Activated CD4-positive, alpha-beta T cell treated with anti-CD3 and anti-CD28 coated beads, Interleukin-2, amount 50 U/mL, for 4 hours (primary cell): ENCODE measurements at places on chromosomes 5 and 9.

DNA sequence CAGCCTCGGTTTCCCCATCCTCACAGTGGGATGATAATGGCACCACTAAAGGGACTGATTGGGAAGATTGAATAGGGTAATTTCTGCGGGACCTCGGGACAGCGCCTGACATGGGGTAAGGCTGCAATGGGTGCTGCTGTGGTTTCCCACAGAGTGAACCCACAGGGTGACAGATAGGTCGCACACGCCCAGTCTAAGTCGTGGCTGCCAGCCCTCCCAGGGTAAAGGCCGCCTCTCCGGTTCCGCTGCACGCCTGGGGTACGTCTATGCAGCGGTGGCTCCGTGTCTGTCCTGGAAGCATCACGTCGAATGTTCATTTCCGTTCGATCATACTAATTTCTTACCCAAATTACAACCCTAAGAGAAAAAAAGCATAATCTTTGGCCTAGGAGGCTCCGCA lies 631 bp downstream of the CFAP77 start:
- DNase-seq: no peak

DNA sequence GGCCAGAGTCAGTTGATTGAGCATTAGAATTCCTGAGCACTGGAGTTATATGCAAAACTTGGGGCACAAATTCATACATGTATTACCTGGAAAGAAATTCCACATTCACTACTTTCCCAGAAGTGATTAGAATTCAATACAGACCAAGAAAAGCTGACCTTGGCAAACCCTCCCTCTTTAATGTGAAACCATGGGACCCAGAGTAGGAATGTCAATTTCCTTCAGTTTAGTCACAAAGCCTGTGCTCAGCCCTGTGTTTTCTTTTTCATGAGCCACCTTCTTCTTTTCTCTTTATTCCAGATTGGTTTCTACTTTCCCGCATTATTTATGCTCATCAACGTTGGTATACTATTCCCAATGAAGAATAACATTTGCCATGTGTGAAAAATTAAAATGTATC lies 420.2 kb downstream of the CDH12 start:
- DNase-seq: no peak

GRCh38 chr5:126031989-126032716 lies 391.1 kb upstream of the GRAMD2B start:
- no peak for DNase-seq

DNA sequence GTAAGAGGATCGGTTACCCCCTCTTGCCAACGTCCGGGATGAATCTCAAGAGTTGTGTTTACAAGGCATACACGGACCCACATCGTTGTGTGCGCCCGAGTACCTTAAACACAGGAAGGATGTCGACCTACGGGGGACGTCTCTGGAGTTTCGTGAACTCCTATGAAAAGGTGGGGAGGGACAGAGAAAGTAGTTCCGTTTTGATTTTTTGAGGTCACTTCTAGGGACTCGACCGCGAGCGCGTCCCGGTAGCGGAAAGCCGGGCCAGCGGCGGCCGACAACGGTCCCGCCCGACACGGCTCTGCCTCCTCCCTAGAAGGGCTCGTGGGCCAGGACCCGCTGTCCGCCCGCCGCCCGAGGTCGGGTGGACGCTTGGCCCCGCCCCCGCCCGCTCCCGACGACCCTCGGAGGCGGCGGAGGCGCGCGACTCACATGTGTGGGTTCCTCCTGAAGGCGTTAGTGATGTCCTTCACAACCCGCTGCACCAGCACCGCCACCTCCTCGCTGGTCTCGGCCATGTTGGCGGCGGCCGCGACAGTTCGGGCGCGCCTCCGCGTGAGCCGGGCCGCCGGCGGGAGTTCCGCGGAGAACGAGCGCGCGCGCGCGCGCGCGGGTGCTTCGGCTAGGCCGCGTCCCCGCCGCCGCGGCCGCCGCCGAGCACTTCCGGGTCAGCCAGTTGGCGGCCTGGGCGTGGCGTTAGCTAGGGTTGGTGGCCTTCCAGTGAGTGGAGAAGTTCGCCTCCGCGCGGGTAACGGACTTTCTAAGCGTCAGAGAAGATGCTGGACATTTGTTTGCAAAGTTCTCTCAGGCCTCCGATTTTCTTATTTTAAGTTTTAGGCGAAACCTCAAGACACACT lies at the start of gene PTAR1:
PTAR1 (minus strand) TSS at position 591 of the 857 bp plus-strand sequence; CDS start at position 518, 73 bp downstream.
- DNase-seq: peak; percentile 87

DNA sequence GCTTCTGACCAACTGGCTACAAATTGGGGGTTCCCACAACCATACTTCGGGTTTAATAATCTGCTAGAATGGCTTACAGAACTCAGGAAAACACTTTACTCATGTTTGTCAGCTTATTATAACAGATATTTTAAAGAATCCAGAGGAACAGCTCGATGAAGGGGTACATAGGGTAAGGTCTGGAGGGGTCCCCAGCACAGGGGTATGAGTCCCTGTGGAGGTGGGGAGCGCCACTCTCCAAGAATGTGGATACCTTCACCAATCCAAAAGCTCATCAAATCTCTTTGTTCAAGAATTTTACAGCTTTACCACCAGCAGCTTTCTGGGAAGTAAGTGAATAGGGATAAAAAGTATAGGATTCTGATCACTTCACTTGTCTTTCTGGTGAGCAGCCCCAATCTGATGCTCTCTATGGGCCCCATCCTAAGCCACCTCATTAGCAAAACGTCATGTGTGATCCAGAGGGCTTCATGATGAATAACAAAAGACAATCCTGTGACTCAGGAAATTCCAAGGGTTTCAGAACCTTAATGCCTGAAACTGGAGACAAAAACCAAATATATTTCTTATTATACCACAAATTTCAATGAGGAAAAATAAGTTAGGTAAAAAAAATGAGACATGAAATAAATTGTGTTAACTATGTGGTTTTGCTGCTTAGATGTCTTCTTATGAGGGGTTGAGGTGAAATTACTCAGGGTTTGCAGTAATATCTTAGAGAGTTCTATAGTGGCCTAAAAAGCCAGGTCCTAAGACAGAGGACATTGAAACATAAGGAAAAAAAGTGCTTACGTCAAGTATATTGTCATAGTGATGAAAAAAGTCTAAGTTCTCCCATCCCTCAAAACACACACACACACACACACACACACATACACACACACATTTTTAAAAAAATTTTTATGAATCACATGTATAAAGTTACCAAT lies 290.5 kb downstream of the ANXA1 start:
- no peak for DNase-seq

GRCh38 chr9:6896562-6896961 lies 138.8 kb downstream of the KDM4C start:
- no peak for DNase-seq

DNA sequence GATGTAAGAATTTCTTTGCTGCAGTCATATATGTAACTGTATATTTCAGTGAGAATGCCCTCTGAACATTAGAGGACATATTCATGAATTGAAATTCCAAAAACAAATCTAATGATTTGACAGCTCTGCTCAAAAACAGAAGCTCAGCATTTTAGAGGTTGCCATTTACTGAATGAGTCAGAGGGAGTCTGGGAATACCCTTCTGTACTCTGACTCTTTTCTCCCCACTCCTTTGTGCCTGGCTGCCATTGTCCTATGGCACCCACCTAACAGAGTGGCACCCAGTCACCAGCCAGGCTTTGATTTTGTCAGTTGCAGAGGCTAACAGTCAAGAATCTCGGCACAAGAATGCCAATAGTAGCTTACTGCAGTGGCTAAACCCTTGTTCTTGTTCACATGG lies 133.6 kb downstream of the ATG10 start:
- no peak for DNase-seq

DNA sequence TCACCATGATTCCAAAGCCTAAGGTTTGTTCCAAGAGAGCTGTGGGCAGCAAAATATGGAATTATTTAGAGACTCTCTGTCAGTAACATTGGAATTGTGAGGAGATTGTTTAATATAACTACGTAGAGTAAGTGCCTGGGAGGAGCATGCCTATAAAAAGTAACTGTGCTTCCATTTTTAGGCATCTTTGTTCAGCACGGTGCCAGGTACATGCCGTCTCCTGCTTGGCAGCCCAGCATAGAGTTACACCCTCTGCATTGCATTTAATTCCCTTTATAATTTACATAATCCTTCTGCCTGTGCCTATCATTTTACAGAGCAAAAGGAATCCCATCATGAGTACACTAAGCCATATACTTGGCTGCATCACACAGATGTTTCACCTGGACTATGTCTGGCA lies 32.1 kb upstream of the ALDH1A1 start:
- DNase-seq: no peak

DNA sequence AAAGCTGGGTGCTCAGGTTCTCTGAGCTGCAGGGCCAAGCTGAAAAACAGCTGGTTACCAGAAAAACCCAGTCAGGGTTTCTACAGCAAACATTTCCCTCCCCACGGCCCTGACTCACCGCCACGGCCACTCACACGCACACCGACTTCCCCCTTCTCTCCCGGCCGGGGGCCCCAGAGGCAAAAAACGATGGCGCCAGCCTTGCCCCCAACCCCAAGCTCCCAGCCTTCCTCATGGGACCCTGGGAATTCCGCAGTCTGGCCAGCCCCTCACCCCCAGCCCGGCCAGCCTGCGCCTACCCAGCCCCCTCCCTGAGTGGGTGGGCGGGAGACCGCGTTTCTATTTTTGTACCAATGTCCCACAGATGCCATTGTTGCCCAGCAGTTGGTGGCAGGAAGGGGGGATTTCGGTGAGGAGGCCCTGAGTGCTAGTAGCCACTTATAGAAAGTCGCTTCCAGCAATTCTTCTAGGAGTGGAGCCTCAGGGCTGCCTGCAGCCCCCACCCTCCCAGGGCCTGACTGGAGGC lies 18.4 kb downstream of the ENG start:
- no peak for DNase-seq

DNA sequence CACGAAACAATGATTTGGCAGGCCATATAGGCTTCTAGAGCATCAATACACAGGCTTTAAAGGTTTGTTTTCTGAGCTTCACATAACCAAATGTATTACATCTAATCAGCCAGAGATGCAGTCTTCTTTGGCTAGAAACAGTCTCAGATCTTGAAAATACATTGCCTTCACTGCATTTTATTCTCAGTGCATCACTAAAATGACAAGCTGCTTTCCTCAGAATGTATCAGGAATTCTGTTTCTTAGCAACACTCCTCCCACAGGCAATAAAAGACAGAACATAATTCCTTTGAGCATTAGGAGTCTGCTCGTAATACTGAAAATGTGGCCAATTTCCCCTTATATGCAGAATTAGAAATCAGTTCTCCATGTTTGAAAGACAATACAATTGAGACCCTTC lies 36.9 kb downstream of the FEM1C start:
- no peak for DNase-seq

DNA sequence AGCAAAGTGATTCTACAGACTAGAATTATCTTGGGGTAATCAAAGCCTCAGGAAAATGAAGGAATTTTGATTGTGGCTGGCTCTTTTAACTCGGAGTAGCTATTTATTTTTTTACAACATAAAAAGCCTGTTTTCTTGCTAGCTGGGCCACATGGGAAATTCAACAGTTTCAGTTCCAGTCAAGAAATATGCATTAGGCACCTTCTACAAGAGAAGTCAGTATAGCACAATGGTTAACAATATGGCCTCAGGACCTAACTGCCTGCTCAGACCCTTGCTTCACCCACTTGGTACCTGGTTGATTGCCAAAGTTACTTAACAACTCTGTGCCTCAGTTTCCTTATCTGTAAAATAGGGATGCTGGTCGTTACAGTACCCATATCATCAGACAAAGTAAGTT lies 586.2 kb downstream of the ZNF608 start:
- DNase-seq: no peak

DNA sequence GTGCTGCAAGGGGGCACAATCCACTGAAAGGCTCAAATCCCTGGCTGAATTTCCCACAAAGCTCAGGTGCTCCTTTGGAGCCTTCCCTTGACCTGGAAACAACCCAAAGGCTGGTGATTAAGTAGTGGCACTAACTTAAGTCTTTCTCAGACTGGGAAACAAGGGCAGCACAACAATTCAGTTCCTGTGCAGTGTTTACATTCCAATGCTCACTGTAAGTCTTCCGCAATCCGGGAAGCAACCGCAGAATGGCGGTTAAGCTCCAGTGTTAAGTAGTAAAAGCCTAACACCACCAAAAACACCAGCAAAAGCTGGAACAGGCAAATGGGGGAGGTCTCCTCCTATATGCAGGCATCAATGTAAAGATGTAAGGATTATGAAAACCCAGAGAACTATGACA lies 117.2 kb downstream of the TRPM3 start:
- DNase-seq: no peak

GRCh38 chr9:3151672-3152576 lies 308.0 kb upstream of the PUM3 start:
- DNase-seq: no peak
